ENCODE measurements at places on chromosomes 7 and 10.

GRCh38 chr7:43540471-43540870, 42.4 kb upstream of the STK17A start:
- no peak overlapping the region for H3K27ac ChIP-seq
- no peaks in the 10 kb centered on the region for H3K27me3 ChIP-seq
- no peaks in the 10 kb centered on the region for H3K36me3 ChIP-seq
- H3K4me3 ChIP-seq: no peak overlapping the region
- no peak for DNase-seq
- H3K4me1 ChIP-seq: no peaks in the 10 kb centered on the region

- H3K4me3 ChIP-seq: no peak overlapping the region
- H3K4me1 ChIP-seq: no peaks in the 10 kb centered on the region
- DNase-seq: no peak
- no peaks in the 10 kb centered on the region for H3K36me3 ChIP-seq
- no peaks in the 10 kb centered on the region for H3K27me3 ChIP-seq
- no peak overlapping the region for H3K27ac ChIP-seq
Measured at GRCh38 chr10:91103384-91104192, 116.9 kb upstream of the PCGF5 start.

GRCh38 chr10:61942604-61943461, 41.3 kb downstream of the ARID5B start:
- H3K4me1 ChIP-seq: no peaks in the 10 kb centered on the region
- no peak overlapping the region for H3K4me3 ChIP-seq
- H3K27ac ChIP-seq: no peak overlapping the region
- no peak for DNase-seq
- H3K27me3 ChIP-seq: no peaks in the 10 kb centered on the region
- H3K36me3 ChIP-seq: no peaks in the 10 kb centered on the region

GRCh38 chr7:87100326-87100725, 40.9 kb upstream of the ELAPOR2 start:
- H3K4me3 ChIP-seq: no peak overlapping the region
- no peaks in the 10 kb centered on the region for H3K4me1 ChIP-seq
- no peaks in the 10 kb centered on the region for H3K36me3 ChIP-seq
- H3K27ac ChIP-seq: no peak overlapping the region
- H3K27me3 ChIP-seq: no peaks in the 10 kb centered on the region

- DNase-seq: no peak
- no peak overlapping the region for H3K4me3 ChIP-seq
- no peak overlapping the region for H3K27ac ChIP-seq
- no peaks in the 10 kb centered on the region for H3K27me3 ChIP-seq
- H3K36me3 ChIP-seq: no peaks in the 10 kb centered on the region
Measured at GRCh38 chr10:130254243-130254642, 118.1 kb downstream of the GLRX3 start.

DNA sequence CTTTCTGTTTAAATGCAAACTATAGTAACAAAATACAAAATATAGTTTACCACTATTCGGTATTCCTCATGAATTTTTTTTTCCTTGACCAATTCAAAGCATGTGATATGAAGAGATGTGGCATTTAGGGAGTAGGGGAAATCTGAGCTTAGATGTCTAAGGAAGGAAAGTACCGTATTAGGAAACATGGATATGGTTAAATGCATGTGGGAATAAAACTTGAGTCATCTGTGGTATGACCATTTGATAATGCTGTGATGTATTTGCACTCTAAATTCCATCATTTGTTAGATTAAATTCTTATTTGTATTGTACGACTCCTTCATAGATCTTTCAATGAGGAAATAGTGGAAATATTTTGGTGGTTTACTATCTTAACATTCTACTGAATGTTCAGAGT, 19.7 kb downstream of the AHR start:
- no peaks in the 10 kb centered on the region for H3K4me1 ChIP-seq
- no peak for DNase-seq
- H3K36me3 ChIP-seq: no peaks in the 10 kb centered on the region
- no peak overlapping the region for H3K4me3 ChIP-seq
- H3K27ac ChIP-seq: no peak overlapping the region

GRCh38 chr7:84354866-84355265, 160.3 kb upstream of the SEMA3A start:
- no peak overlapping the region for H3K4me3 ChIP-seq
- H3K4me1 ChIP-seq: no peaks in the 10 kb centered on the region
- H3K27me3 ChIP-seq: no peaks in the 10 kb centered on the region
- no peak for DNase-seq
- H3K36me3 ChIP-seq: no peaks in the 10 kb centered on the region

- no peak overlapping the region for H3K27ac ChIP-seq
- no peaks in the 10 kb centered on the region for H3K4me1 ChIP-seq
- H3K4me3 ChIP-seq: no peak overlapping the region
- no peaks in the 10 kb centered on the region for H3K36me3 ChIP-seq
- no peak for DNase-seq
Measured at GRCh38 chr10:124180947-124181549, 87.7 kb upstream of the CHST15 start.

- no peak overlapping the region for H3K4me3 ChIP-seq
- H3K27me3 ChIP-seq: no peaks in the 10 kb centered on the region
- H3K4me1 ChIP-seq: peaks cover 5% of the 10 kb centered on the region
- no peak overlapping the region for H3K27ac ChIP-seq
- H3K36me3 ChIP-seq: no peaks in the 10 kb centered on the region
Measured at GRCh38 chr7:151865070-151865670, 11.7 kb downstream of the PRKAG2 start.

DNA sequence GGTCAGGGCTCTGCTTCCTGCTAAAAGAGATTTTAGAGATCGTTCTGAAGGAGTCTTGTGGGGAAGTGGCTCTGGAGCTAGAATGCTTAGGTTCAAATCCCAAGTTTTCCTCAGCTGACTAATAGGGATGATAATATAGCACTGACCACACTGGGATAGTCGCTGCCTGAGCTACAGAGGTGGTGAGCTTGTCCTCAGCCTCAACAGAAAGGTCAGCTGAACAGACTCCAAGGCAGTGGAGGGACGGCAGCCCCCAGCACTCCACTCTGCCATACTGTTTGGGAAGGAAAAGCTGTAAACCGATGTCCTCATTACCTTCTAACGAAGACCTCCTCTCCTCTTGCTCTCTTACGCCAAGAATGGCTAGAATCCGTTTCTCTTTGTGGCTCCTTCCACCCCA, 36.2 kb downstream of the KAT6B start:
- no peaks in the 10 kb centered on the region for H3K36me3 ChIP-seq
- peaks cover 1% of the 10 kb centered on the region for H3K4me1 ChIP-seq
- no peaks in the 10 kb centered on the region for H3K27me3 ChIP-seq
- no peak overlapping the region for H3K4me3 ChIP-seq

DNA sequence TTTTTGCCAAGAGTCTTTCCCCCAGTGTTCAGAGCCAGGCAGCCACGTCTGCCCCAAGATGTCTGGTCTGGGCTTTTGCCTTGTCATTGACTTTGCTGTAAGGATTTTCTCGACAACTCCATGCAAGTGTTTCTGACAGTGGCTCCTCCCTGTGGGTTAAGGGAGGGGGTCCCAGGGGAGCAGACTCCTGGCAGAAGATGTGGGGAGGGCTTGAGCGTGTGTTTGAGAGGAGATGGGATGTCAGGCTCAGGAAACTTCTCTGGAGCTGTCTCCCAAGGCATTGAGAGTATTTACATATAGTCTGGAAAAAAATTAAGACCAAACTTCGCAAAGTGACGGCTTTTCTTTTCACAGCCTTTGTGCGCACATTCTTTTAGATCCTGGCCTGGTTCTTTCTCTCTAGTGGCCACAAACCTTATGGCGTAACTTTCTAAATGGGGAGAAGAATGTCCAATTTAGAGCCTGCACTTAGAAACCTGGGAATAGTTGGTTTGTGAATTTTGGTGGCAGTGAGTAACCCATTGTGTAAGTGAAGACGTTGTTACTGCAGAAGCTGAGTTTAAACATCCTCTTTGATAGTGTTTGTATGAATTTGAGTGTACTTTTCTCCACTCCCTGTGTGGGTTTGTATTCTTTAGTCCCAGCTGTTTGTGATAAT, 201.5 kb downstream of the LRMDA start:
- H3K27ac ChIP-seq: no peak overlapping the region
- no peaks in the 10 kb centered on the region for H3K4me1 ChIP-seq
- H3K4me3 ChIP-seq: no peak overlapping the region
- DNase-seq: no peak
- no peaks in the 10 kb centered on the region for H3K36me3 ChIP-seq

DNA sequence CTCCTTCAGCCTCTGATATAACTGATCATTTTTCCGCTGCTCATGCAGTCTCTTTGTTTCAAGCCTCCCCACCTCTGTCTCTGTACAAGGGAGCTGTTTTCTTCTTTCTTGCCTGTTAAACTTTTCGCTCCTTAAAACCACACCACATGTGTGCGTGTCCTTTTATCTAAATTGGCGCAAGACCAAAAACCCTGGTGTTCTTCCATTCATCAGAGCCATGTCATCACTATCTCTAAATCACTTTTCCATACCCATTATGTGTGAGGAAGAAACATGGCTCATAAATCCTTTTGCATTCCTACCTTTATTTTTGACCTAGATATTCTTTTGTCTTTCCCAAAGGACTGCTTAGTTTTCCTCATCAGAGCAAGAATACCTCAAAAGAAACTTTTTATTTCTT, 239.0 kb upstream of the IMMP2L start:
- H3K27ac ChIP-seq: no peak overlapping the region
- H3K36me3 ChIP-seq: no peaks in the 10 kb centered on the region
- no peaks in the 10 kb centered on the region for H3K27me3 ChIP-seq
- H3K4me3 ChIP-seq: no peak overlapping the region
- no peak for DNase-seq
- H3K4me1 ChIP-seq: no peaks in the 10 kb centered on the region

GRCh38 chr7:47380325-47381133, 201.4 kb downstream of the TNS3 start:
- peak; percentile 22 for DNase-seq
- H3K4me3 ChIP-seq: no peak overlapping the region
- H3K27ac ChIP-seq: no peak overlapping the region
- peaks cover 4% of the 10 kb centered on the region for H3K4me1 ChIP-seq
- no peaks in the 10 kb centered on the region for H3K36me3 ChIP-seq
- H3K27me3 ChIP-seq: no peaks in the 10 kb centered on the region

DNA sequence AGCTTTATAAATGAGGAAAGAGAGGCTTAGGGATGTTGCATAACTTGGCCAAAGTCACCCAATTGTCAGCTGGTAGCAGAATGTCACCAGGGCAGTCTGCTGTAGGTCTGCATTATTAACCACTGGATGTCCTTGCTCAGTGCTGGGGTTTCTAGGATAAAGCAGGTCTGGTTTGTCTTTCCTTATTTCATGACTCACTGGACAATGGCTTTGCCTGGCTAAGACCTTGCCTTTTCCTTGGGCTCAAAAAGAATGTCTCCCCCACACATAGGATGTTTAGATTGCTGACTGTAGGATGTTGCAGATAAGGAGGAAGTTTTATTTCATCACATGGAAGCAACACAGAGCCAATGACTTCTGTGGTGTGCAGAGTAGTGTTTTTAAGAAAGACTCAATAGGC, 29.4 kb downstream of the WDFY4 start:
- H3K27me3 ChIP-seq: no peaks in the 10 kb centered on the region
- H3K27ac ChIP-seq: no peak overlapping the region
- H3K4me3 ChIP-seq: no peak overlapping the region

DNA sequence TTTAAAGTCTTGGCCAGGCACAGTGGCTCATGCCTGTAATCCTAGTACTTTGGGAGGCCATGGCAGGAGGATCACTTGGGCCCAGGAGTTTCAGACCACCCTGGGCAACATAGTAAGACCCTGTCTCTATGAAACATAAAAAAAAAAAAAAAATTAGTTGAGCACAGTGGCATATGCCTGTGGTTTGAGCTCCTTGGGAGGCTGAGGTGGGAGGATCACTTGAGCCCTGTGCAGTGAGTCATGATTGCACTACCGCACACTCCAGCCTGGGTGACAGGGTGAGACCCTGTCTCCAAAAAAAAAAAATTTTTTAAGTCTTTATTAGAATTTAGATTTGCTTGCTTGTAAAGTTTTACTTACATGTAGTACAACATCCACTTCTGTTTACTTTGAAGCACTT, 14.0 kb downstream of the WNT2 start:
- H3K27ac ChIP-seq: no peak overlapping the region
- no peak for DNase-seq
- no peak overlapping the region for H3K4me3 ChIP-seq
- no peaks in the 10 kb centered on the region for H3K36me3 ChIP-seq
- no peaks in the 10 kb centered on the region for H3K27me3 ChIP-seq
- no peaks in the 10 kb centered on the region for H3K4me1 ChIP-seq

GRCh38 chr7:137611606-137612005, 235.2 kb downstream of the DGKI start:
- no peak overlapping the region for H3K27ac ChIP-seq
- H3K4me1 ChIP-seq: no peaks in the 10 kb centered on the region
- no peaks in the 10 kb centered on the region for H3K36me3 ChIP-seq
- H3K4me3 ChIP-seq: no peak overlapping the region
- no peaks in the 10 kb centered on the region for H3K27me3 ChIP-seq

DNA sequence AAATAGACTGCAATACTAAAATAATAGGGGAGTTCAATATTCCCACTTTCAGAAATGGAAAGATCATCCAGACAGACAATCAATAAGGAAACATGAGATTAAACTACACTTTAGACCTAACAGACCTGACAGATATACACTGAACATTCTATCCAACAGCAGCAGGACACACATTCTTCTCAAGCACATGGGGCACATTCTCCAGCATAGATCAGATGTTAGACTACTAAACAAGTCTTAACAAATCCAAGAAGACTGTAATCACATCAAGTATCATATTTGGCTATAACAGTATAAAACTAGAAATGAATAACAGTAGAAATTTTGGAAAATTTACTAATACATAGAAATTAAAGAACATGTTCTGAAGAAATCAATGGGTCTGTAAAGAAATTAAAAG, 458.9 kb upstream of the ANKRD30A start:
- no peaks in the 10 kb centered on the region for H3K4me1 ChIP-seq
- no peak overlapping the region for H3K4me3 ChIP-seq
- H3K27me3 ChIP-seq: no peaks in the 10 kb centered on the region
- no peaks in the 10 kb centered on the region for H3K36me3 ChIP-seq

Data from iPS DF 6.9 (cell line).